ENCODE measurements at places on chromosomes 7 and 10. TPM values are rescaled to one million over a fixed set of nuclear protein-coding genes. Genes with fewer than 3 reads are reported as not detected.

Gene PDE6C
- polyA plus RNA-seq = not detected

Gene CLDN4
- 0.77 TPM for polyA plus RNA-seq

Gene HOXA2
- 0.55 TPM for polyA plus RNA-seq

Gene SYCE1
- polyA plus RNA-seq = 1.5 TPM

Gene EPHA1
- polyA plus RNA-seq = 1.5 TPM

Gene HECW1
- 0.06 TPM for polyA plus RNA-seq

Gene DENND2A
- polyA plus RNA-seq = 1.9 TPM

Gene SFR1
- 9.9 TPM for polyA plus RNA-seq

Gene AKR1C3
- 2.6 TPM for polyA plus RNA-seq

Gene INHBA
- polyA plus RNA-seq = 0.26 TPM

Gene ALOX5
- polyA plus RNA-seq = 119 TPM

Gene SPDYE5
- not detected for polyA plus RNA-seq

Gene GRB10
- 23.2 TPM for polyA plus RNA-seq

Gene SLC16A9
- polyA plus RNA-seq = 2.1 TPM

Gene PTPRE
- 8.4 TPM for polyA plus RNA-seq

Gene GPER1
- 3.9 TPM for polyA plus RNA-seq

Gene WNT8B
- not detected for polyA plus RNA-seq

Gene COL17A1
- 2.0 TPM for polyA plus RNA-seq

Gene BICC1
- polyA plus RNA-seq = 0.91 TPM

Gene HOXA6
- polyA plus RNA-seq = not detected

Gene GIMAP2
- 47.5 TPM for polyA plus RNA-seq

Gene PILRB
- polyA plus RNA-seq = 95.0 TPM

Gene TCERG1L
- polyA plus RNA-seq = 0.11 TPM

Gene JAKMIP3
- polyA plus RNA-seq = 0.06 TPM

Gene CWF19L1
- polyA plus RNA-seq = 36.5 TPM

Gene HOXA5
- polyA plus RNA-seq = 2.2 TPM

Gene CH25H
- polyA plus RNA-seq = 3.6 TPM

Gene ANKRD30A
- polyA plus RNA-seq = not detected

Gene LRRC4
- polyA plus RNA-seq = 1.4 TPM

Gene CYP3A7
- polyA plus RNA-seq = not detected

Gene ZNF365
- 0.16 TPM for polyA plus RNA-seq

Gene PILRA
- polyA plus RNA-seq = 18.8 TPM
